ENCODE measurements at places on chromosomes 5 and 9. TPM values are rescaled to one million over a fixed set of nuclear protein-coding genes. Genes with fewer than 3 reads are reported as not detected.

Gene PCDHB3
- total RNA-seq: 0.70 TPM

Gene TEK
- 21.1 TPM for total RNA-seq

Gene PCDHB1
- not detected for total RNA-seq

Gene TMEM252
- total RNA-seq: not detected

Gene ACSL6
- 3.4 TPM for total RNA-seq
